ENCODE measurements at places on chromosomes 12 and 14.

GRCh38 chr12:106311139-106311538, 8.6 kb downstream of the TCP11L2 start:
- DNase-seq, result no peak

GRCh38 chr12:110721570-110721969, 21.1 kb downstream of the PPP1CC start:
- DNase-seq, result no peak

GRCh38 chr14:71398450-71398849, 491.2 kb downstream of the PCNX1 start:
- no peak for DNase-seq

GRCh38 chr14:68099495-68100045, 280.0 kb downstream of the RAD51B start:
- peak; percentile 55 for DNase-seq

DNA sequence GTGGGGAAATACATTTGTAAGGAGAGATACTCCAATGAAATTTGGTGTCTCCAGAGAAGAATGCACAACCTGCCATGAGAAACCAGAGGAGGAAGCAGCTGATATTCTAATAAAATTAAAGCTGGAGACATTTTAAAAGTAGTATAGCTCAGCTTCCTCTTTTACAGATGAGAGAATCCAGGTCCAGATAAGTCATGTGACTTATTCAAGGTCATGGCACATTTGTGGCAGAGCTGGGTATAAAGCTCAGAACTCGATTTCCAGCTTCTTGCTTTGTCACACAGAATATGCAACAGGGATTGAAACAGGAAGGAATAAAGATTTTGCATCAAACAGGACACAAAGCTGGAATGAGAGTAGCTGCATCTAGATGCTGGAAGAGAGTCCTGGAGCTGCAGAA, 174.8 kb downstream of the EMP1 start:
- DNase-seq, result no peak

Measured in astrocyte of the spinal cord (primary cell).